ENCODE measurements at places on chromosomes 7 and 10.

DNA sequence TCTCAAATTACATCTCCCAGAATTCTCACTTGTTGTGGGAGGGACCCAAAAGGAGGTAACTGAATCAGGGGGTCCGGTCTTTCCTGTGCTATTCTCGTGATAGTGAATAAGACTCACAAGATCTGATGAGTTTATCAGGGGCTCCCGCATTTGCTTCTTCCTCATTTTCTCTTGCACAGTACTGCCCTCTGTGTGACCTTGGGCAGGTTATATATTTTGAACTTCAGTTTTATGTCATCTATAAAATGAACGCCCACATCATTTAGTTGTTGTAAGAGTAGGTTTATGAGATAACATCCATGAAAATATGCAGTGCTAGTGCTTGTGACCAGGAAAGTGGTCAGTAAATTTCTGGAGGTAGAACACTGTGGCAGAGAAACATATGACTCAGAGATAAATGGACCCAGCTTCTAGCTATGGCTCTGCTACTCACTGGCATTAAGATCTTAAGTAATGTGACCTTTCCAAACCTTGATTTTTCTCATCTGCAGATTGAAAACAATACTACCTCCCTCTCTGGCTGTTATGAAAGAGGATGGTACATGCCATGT lies 44.3 kb downstream of the SCRN1 start:
- DNase-seq: no peak

GRCh38 chr10:34254596-34254995 lies 560.5 kb downstream of the PARD3 start:
- no peak for DNase-seq

- DNase-seq: no peak
Measured at GRCh38 chr10:16742165-16742960, 74.9 kb downstream of the RSU1 start.

GRCh38 chr10:70997236-70997635 lies 108.9 kb upstream of the PCBD1 start:
- no peak for DNase-seq

DNA sequence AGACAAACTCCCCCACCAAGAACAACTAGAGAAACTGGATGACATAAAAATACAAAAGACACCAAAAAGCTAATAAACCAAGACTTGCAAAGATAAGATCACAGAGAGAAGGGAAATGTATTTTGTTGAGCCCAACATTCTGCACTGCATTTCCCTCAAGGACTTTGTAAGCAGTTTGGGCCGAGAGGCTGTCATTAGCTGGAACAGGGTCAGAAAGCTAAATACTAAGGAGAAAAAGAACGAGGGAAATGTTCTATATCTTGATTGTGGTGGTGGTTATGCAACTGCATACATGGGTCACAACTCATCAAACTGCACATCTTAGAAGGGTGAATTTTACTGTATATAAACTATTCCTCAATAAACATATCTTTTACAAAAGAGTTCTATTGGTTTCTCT lies 315.0 kb downstream of the IPMK start:
- peak; percentile 37 for DNase-seq

- no peak for DNase-seq
Measured at GRCh38 chr7:155763691-155764437, 48.4 kb downstream of the SHH start.

GRCh38 chr10:126109893-126110292 lies 213.5 kb downstream of the FANK1 start:
- DNase-seq: no peak

DNA sequence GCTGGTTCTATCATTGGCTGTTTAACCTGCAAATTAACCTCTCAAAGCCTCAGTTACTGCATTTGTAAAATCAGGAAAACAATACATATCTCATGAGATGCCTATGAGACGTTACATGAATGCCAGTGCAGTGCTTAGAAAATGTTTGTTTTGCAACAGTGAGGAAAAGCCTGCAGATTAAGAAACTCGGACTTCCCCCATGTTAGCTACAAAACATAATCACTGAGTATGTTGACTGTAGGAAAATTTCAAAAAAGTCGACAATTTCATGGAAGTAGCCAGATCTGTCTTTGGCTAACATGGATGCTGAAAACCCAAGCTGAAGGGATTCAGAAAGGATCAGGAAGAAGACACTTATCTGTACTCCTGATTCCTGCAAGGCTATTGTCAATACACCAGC lies 121.4 kb downstream of the TRIL start:
- no peak for DNase-seq

DNA sequence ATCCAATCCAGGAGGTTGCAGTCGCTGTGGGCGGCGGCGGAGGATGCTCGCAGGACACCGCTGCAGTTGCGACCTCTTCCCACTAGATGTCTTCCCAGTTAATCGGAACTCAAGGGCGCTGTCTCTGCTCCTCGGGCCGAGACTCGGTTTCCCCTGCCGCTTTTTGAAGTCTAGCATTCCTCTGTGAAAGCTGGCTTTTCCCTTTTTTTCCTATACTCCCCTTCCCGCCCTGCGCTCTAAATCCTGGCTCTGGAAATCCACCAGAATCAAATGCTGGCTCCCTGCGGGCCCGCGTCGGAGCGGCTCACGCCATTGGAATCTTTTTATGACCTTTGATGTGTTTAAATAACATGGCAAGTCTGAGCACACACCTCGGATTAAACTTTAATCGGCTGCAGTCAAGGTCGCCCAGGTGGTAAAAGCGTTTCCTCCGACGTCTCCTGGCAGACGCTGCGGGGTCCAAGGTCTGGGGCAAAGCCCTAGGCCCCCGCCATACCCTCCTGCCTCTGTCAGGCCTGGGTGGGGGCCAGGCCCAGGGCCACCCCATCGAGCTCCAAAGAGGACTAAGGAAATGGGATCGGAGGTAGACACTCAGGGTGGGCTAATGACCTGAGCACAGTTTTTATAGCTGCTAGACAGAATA lies 10.7 kb upstream of the HOXA13 start:
- no peak for DNase-seq

GRCh38 chr10:101666083-101666482 lies 28.9 kb downstream of the FBXW4 start:
- no peak for DNase-seq

- DNase-seq: no peak
Measured at GRCh38 chr10:19096501-19097073, 48.0 kb downstream of the MALRD1 start.

DNA sequence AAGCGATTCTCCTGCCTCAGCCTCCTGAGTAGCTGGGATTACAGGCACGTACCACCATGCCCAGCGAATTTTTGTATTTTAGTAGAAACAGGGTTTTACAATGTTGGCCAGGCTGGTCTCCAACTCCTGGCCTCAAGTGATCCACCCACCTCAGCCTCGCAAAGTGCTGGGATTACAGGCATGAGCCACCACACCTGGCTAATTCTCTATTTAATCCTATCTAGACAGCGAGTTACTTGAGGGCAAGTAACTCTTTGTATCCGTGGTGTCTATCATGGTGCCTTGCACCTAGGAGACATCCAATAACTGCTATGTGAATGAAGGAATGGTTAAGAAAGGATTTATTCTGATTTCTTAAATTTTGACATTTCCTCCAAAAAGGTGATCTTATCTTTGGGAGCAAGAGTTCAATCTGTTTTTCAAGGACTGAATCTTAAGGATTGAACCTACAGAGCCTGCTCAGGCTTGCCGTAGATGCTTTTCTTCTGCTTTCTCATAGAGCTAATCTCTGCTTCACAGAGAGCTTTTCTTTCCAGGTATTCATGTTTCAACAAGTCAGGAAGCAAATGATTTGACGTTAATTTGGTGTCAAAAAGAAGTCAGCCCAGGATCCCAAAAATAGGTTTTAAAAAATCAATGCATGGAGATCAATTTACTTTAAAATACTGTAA lies 101.6 kb downstream of the CUL2 start:
- DNase-seq: no peak

- no peak for DNase-seq
Measured at GRCh38 chr7:25256333-25256819, 28.1 kb upstream of the NPVF start.

DNA sequence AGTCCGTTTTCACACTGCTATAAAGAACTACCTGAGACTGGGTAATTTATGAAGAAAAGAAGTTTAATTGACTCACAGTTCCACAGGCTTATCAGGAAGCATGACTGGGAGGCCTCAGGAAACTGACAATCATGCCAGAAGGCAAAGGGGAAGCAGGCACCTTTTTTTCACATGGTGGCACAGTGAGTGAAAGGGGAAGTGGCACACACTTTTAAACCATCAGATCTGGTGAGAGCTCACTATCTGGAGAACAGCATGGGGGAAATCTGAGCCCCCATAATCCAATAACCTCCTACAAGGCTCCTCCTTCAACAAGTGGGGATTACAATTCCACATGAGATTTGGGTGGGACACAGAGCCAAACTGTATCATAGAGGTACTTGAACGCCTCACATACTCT lies 30.0 kb downstream of the AGR3 start:
- no peak for DNase-seq

GRCh38 chr7:3533040-3533439 lies 232.0 kb downstream of the SDK1 start:
- DNase-seq: no peak

DNA sequence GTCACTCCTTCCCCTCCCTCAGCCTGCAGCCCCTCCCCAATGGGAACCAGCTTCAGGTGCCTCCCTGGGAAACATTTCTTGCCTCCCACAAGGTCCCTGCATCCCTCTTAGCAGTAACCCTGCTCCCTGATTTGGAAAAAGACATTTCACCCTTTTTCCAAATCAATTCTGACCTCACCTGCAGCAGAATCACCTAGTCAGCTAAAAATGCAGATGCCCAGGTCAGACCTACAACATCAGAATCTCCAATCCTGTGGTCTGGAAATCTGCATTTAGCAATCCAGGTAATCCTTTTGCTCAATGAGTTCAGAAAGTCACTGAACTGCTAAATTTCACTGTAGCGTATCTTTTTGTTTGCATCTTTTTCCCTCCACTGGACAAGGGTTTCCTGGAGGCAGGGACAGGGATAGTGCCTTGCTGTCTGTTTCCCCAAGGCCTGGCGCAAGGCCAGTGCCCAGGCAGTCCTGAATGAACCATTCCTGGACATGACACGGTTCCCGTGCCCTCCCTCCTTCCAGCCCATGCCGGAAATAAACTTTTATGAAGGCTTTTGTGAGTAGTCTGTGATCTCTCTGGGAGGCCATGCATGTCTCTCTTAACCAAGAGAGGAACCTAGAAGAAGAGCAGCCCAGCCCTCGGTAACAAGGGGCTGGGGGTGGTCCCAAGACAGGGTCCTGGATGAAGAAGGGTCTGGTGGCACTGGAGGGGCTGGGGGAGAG lies 44.0 kb downstream of the COL13A1 start:
- DNase-seq: no peak

DNA sequence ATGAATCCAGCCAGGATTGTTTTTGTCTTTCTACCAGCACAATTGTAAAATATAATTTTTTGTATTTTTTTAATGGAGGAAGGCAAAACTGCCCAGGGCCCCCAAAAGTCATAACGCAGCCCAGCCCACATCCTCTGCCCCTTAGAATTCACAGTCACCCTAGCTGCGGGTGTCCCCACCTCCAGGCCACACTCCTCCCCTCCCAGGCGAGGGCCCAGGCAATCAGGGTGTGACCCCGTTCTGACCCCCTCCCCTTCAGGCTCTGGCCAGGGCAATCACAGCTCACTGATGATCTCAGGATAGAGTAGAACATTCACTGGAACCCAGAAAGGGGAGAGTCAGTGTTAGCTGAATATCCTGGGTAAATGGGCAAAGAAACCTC lies 92.0 kb upstream of the MACROH2A2 start:
- DNase-seq: no peak

- no peak for DNase-seq
Measured at GRCh38 chr10:1643161-1643907, 94.0 kb downstream of the ADARB2 start.

GRCh38 chr7:148485618-148486017 lies 104.9 kb upstream of the C7orf33 start:
- DNase-seq: no peak

DNA sequence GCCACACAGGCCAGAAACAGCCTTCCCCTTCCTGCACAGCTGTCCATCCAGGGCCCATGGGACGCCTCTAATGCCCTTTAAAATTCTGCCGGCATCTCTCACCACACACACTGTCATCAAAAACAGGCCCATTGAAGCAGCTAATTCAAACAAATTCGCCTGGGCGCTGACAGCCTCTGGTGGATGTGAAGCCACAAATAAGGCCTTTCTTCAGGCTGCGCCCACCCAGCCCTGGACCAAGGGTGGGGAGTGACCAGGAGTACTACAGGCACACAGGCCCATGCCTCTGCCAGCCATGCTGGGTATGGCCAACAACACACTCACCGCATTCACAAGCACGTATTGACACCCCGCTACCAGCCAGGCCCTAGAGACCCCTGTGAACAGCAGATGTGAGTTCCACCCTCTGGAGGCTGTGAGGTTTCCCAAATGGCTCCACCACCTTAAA lies 54.6 kb downstream of the SLIT1 start:
- DNase-seq: no peak

- DNase-seq: no peak
Measured at GRCh38 chr7:15104411-15105092, 202.0 kb upstream of the DGKB start.

- DNase-seq: peak; percentile 14
Measured at GRCh38 chr7:73811760-73812168, 19.0 kb upstream of the CLDN4 start.

GRCh38 chr7:37289781-37290180 lies 158.9 kb downstream of the ELMO1 start:
- no peak for DNase-seq

DNA sequence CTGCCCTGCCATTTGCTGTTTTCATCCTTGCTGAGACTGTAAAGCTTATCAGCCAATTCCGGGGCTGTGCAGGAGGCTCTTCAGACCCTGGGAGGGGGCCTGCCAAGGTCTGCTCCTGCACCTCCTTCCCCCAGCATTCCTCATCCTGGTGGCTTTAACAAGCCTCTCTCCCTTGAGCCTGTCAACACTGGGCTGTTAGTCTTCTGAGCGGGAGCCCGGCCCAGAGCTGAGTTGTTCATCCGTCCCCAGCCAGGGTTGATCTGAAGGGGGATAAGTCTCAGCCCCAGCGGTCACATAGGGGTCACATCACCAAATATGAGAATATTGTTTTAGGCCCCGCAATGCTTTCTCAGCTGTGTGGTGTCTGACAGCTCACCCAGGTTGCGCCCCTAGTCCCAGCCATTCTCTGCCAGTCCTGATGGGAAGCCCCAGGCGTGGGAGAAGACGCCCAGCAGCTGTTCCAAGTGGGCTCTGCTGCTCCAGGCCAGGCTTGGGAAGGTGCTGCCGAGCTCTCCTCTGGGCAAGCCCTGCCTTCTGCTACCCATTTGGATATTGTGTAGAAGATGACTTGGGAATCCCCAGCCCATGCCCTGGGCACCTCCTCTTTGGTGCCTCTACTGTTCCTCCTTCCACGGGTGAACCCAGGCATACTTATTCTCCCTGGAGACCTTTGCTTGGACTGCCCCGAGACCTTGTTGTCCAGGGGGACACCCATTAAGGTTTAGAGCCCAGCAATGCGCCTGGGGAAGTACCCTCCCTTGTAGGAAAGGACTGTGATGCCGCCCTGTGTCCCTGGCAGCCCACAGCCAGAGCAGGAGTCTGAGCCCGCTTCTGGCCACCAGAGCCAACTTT lies 23.5 kb upstream of the TRIM8 start:
- DNase-seq: no peak

- no peak for DNase-seq
Measured at GRCh38 chr10:52314822-52315552, 906 bp downstream of the DKK1 start.

GRCh38 chr10:95337423-95338160 lies 46.8 kb upstream of the PDLIM1 start:
- DNase-seq: no peak

- peak; percentile 63 for DNase-seq
Measured at GRCh38 chr10:89029785-89030437, 39.3 kb downstream of the FAS start.

GRCh38 chr10:66349726-66350125 lies 576.1 kb upstream of the LRRTM3 start:
- no peak for DNase-seq
